ENCODE measurements at places on chromosomes 7 and 10.
A peak's percentile ranks its signal among the peaks of the same experiment; 100 is the strongest.

DNA sequence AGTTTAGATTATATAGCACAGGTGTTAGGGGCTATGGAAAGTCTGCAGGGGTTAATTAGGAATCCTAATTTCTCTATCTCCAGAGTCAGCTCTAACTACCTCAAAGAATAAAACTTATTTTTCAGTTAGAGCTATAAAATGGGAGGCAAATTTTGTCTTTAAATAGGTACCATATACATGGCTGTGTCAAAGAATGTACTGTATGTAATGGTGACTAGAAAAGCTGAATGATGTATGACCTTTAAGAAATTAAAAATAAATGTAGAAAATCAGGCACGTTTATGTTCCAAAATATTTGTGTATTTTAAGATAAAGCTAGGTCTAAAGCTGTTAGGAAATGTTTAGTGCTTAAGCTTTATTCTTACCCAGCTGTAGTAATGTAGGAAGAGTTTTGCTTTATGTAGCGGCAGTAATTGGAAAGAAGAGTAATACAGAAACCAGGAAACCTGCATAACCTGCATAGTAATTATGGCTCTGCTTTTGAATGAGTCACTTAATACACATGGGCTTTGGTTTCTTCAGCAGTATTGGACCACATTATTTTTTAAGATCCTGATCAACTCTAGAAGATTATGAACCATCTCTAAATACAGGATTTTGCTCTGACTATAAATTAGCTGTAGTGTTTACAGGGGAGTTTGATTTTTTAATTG lies 85.0 kb downstream of the KMT2E start:
- DNase-seq, result peak; percentile 40

- no peak for DNase-seq
Measured at GRCh38 chr10:86020134-86020533, 346.5 kb downstream of the GRID1 start.

GRCh38 chr10:58754469-58755339 lies 242.0 kb downstream of the BICC1 start:
- DNase-seq, result no peak

DNA sequence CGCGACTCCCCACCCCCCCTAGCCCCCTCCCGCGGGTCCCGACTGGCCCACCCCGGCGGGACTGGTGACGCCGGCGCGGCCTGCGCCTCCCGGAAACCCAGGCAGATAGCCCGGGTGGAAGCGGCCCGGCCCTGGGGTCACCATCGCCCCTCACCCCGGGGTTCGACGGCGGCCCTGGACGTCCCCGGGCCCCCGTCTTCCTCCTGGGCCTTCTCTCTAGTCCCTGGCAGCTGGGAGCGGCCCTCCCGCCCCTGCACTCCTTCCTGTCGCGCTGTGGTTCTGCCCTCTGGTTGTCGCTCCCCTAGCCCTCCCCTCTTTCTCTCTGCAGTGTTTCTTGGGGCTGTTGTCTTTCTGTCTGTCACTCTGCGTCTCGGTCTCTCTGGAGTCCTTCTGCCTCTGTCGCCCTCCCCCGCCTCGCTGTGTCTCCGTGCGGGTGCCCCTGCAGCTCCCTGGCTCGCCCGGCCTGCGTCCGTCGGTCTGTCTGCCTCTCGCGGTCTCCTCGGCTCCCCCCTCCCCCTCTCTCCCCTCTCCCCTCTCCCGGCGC lies 90.5 kb upstream of the PAX2 start:
- no peak for DNase-seq

GRCh38 chr10:88852327-88852726 lies 683 bp upstream of the ANKRD22 start:
- no peak for DNase-seq

DNA sequence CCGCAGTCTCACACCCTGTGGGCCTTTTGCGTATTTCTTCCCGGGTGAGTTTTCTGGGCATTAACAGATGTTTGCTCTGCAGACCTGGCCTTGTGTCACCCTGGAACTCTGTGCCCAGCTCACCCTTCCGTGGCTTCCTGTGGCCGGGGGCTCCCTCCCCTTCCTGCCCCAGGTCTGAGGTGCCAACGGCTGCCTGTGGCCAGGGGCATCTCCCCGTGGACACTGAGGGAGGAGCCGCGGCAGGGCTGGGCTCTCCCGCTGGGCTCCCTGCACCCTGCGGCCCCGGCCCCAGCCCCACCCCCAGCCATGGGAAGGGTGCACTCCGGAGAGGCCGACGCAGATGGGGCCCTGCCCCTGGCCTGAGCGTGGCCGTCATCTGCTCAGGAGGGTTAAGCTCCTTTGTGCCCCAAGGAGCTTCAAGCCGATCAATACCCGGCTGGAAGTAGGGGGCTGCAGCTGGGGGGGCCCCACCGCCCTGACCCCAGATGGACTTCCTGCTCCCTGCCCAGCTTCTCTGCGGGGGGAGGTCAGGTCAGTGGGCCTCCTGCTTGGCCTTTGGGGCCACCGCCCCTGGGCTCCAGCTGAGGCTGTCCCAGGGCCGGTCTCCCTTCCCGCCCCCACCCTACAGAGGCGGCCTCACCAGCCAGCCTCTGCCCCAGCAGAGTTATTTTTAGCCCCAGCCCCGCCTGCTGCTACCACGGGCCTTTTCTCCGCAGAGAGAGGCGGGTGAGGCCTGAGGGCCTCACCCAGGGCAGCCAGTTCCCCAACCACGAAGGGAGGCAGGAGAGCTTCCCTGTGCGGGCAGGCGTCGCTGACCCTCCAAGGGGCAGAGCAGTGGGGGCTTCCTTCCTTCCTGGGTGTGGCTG lies 24.2 kb downstream of the PWWP2B start:
- no peak for DNase-seq

DNA sequence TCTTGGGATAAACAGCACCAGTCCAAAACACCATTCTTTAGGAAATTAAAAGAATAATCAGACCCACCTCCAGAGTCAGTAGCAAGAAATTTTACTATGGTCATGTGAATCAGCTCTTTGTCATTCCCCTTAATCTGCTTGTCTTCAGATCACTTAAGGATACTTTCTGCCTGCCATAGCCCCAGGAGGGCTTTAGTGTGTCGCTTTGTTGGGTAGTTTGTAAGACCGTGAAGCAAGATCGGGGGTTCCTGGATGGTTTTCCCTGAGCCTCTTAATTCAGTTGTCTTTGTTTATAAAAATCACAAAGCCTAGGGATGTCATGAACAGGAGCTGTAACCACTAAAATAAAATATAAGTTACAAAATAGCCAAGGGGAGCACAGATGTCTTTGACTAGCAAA lies 223.6 kb downstream of the RELN start:
- DNase-seq, result no peak

DNA sequence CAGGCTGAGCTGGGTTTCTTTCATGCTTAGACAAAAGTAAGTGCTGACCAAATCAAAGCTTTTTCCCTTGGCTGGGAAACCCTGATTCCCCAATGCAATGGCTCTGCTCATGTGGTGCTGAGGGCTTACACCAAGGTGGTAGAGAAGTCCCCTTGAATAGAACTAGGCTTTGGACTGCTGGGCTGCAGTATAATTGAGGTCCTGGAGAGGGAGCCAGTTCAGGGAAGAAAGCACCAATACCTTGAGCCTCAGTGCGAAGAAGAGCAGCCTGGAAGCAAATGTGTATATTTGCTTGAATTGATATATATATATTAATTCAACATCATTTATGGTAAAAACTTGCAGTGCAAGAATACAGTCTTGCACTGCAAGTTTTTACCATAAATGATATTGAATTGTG lies 391.1 kb downstream of the RPS24 start:
- DNase-seq, result peak; percentile 16

DNA sequence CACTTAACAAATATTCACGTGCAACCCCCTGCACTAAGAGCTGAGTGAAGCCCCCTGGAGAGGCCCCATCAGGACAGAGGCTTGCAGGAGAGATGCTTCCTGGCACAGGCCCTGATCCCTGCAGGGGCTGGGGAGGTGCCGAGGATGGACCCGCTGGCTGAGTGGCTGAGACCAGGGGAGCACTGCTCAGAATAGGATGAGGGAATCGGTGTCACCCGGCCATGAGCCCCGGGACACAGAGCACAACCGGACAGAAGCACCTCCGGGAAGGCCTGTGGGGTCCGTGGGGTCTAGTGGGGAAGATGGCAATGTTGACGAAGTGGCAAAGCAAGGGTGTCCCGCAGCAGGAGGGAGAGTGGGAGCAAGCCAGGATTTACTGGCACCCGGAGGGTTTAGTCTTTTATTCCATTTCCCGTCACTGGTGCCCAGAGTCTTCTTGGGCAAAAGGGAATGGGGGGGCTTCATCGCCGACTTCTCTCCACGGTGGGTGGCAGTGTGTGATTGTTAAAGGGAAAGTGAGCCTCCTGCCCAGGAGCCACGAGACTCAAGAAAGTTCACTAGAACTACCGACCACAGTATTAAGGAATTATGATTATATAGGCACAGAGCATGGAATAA lies 140.7 kb downstream of the ADARB2 start:
- no peak for DNase-seq

- no peak for DNase-seq
Measured at GRCh38 chr7:41053820-41054219, 649.1 kb downstream of the INHBA start.

- no peak for DNase-seq
Measured at GRCh38 chr10:306675-307185, 171.5 kb downstream of the ZMYND11 start.

GRCh38 chr7:137342828-137343261 lies 688 bp downstream of the PTN start:
- no peak for DNase-seq

DNA sequence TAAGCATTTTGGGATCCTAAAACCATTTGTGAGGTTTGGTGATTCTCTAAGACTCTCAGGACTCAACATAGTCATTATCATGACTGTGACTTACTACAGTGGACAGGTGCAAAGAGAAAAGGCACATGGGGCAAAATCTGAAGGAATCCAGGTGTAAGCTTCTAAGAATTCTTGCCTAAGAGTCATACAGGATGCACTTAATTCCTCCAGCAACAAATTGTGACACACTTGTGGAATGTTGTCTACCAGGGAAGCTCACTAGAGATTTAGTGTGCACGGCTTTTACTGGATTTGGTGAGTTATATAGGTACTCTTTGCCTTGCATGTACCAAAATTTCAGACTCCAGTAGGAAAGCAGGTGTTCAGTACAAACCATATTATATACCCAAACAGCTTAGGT lies 47.9 kb downstream of the WAC start:
- no peak for DNase-seq

GRCh38 chr7:88429382-88429781 lies 122.7 kb upstream of the STEAP4 start:
- DNase-seq, result no peak

DNA sequence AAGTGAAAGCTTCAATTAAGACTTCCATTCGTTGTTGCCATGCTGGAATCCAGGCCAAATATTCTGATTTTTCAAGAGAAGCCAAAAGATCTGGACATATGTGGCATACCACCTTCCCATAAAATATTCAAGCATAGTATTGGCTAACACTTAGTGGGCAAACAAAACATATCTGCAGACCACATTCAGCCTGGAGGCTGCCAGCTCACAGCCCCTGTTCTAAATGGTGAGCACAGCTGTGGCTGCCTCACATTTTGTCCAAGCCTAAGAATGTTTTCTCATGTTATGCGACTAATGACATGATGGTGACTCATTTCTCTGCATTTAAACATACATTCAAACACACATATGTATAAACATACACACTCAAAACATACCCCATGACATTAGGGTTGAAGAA lies 10.6 kb upstream of the CALU start:
- no peak for DNase-seq

DNA sequence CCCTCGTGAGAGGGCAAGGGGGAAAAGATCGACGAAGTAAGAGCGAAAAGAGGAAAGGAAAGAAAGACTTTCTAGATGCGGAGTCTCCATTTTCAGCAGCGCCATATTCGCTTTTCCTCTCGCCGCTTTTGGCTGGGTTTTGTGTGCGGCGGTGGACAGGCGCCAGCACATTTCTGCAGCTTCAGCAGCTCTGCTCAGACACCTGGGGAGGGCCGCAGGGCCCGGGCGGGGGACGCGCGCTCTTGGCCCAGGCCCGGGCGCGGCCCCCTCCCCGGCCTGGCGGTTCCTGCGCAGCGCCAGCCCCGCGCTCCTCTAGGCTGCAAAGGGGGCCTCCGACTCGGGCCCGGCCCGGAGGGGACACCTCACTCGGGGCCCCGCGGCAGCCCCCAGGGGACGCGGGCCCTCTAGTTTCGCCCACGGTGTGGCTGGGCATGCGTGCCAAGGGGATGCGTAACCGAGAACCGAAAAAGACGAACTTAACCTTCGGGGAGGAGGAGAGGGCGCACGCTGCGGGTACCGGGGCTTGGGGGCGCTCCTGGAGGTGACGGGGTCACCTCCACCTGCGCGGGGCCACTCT lies 34.5 kb upstream of the EBLN1 start:
- peak; percentile 82 for DNase-seq

- DNase-seq, result no peak
Measured at GRCh38 chr10:112953174-112954159, 3.4 kb downstream of the TCF7L2 start.

DNA sequence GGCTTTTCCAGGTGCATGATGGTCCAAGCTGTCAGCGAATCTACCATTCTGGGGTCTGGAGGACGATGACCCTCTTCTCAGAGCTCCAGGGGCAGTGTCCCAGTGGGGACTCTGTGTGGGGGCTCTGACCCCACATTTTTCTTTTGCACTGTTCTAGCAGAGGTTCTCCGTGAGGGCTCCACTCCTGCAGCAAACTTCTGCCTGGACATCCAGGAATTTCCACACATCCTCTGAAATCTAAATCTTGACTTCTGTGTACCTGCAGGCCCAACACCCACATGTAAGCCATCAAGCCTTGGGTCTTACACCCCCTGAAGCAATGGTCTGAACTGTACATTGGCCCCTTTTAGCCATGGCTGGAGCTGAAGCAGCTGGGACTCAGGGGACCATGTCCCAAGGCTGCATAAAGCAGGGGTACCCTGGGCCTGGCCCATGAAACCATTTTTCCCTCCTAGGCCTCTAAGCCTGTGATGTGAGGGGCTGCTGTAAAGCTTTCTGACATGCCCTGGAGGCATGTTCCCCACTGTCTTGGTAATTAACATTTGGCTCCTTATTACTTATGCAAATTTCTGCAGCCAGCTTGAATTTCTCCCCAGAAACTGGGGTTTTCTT lies 86.9 kb downstream of the ZNF783 start:
- no peak for DNase-seq

- no peak for DNase-seq
Measured at GRCh38 chr10:72557362-72557761, 68.5 kb downstream of the MICU1 start.

GRCh38 chr10:47323636-47324296 lies 1.5 kb downstream of the GDF2 start:
- DNase-seq, result no peak

DNA sequence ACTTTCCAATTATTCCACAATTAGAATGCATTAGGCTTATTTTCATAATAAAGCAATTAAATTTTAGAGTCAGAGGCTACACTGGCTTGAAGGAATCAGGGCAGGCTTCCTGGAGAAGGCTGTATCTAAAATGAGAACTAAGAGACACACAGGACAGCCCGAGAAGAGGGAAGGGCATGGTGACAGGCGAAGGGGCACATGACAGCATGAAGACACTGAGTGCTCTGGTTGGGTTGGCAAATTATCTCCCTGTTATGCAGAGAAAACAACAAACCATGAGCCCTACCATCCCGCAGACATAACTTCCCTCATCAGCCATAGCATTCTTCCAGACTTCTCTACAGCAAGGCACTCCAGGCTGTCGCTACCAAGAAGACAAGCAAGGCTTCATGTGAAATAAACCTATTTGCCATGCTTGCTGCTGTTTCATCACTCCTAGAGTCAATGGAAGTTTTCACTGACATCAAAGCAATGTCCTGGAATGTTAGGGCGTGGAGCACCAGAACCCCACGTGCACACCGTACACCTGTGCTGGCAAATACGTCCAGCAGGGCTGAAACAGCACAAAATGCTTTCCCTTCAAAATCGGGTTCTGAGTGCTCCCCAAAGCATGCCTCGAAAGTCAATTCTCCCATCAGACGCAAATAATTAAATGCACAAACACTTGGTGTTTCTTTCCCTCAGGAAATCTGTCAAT lies 21.3 kb downstream of the VOPP1 start:
- DNase-seq, result no peak

Data from GM12865 (cell line).